ENCODE measurements at places on chromosomes 16 and 17.

- no peak for DNase-seq
Measured at GRCh38 chr16:53597776-53598175, 94.8 kb upstream of the AKTIP start.

- DNase-seq, result no peak
Measured at GRCh38 chr17:4600563-4600962, 16.2 kb downstream of the SMTNL2 start.

DNA sequence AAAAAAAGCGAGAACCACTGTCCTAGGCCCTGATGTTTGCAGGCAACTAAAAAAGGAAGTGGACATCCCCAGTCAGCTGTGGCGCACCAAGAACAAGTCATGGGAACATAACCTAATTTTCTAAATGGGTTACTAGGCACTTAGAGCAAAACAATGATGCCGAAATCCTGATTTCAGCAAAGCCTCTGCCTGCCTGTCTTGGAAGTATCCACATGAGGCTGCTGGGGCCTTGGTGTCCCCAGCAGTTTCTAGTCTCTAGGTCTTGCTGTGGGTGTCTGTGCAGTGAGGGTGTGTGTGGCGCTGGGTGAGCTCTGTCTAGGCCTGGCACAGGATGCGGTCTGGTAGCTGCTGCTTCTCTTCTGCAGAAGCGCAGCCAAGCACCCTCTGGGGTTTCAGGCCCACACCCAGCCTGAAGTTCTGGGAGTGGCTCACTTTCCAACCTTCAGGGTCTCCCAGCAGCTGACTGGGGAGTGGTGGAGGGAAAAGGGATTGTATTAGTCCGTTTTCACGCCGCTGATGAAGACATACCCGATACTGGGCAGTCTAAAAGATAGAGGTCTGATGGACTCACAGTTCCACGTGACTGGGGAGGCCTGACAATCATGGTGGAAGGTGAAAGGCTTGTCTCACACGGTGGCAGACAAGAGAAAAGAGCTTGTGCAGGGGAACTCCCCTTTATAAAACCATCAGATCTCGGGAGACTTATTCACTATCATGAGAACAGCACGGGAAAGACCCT, 21.1 kb downstream of the STH start:
- DNase-seq, result no peak

GRCh38 chr16:3478242-3478925, 16.9 kb downstream of the C16orf90 start:
- DNase-seq, result no peak

DNA sequence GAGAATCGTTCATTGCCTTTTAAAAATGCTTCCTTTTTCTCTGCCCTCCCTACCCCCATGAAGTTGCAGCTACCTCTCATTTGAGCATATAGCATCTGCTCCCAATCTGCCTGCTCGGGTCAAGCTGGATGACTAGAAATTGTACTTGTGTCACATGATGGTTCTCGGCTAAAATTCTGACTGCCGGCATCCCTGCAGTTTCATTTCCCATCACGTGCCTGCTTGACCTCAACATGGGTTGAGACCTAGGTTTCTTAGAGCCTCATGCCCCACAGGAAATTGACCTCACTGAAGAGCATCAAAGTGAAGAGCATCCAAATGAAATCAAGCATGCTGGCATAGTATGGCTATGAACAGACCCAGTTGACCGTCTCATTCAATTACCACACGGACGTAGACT, 581.6 kb upstream of the PSMD7 start:
- no peak for DNase-seq

DNA sequence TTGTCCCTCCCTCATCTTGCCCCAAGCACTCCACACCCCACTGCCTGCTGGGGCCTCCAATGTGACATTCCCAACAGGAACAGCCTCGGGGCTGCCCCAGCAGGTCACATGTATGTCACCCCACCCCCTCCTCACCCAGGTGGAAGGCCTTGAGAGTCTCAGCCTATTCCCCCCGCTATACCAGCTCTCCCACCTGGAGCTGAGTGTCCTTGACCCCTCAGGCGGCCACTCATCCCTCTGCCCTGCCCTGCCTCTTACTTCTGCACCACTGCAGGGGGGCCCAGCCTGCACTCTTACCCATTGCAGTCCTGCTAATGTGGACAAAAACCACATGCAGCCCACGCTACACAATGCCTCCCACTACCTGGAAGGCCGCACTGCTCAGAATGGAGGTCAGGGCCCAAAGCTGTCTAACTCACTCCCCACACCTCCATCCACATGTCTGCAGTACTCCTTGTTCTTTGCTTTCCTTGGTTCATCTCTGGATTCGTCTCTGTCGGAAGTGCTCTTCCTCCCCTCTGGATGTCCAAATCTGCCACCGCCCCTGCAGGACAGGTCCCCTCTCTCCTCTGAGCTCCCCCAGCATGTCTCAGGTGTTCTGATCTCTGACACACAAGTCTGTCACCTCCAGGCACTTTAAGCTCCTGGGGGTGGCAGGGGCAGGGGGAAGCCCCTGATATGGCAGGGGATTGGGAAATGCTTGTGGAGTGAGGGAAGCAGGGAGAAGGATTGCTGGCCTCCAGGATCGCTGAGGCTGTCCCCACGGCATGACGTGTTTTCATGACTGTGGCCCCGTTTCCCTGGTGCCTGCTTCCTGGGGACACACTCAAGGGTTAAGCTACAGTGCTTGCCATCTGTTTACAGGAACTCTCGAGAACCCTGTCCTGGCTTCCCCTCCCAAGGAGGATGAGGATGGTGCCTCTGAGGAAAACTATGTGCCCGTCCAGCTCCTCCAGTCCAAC, 20.8 kb downstream of the TRPV2 start:
- no peak for DNase-seq

GRCh38 chr16:56360117-56361008, 65.0 kb downstream of the AMFR start:
- no peak for DNase-seq

DNA sequence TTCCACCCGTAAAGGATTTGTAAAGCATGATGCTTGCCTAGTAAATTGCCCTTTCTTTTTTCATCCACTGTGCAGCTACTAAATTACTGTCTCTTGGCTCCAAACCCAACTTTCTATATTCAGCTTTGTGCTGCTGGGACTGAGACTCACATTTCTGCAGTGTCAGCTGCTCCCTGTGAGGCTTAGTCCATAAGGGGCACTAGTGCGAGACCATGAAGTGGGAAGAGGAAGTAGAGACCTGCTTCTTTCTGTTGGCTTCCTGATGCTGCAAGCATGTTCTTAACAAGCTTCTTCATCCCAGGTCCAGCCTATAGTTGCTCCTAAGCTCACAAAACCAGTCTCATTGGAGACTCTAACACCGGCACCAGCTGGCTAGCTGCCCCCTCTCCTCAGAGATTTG, 74.9 kb upstream of the HS3ST2 start:
- no peak for DNase-seq

DNA sequence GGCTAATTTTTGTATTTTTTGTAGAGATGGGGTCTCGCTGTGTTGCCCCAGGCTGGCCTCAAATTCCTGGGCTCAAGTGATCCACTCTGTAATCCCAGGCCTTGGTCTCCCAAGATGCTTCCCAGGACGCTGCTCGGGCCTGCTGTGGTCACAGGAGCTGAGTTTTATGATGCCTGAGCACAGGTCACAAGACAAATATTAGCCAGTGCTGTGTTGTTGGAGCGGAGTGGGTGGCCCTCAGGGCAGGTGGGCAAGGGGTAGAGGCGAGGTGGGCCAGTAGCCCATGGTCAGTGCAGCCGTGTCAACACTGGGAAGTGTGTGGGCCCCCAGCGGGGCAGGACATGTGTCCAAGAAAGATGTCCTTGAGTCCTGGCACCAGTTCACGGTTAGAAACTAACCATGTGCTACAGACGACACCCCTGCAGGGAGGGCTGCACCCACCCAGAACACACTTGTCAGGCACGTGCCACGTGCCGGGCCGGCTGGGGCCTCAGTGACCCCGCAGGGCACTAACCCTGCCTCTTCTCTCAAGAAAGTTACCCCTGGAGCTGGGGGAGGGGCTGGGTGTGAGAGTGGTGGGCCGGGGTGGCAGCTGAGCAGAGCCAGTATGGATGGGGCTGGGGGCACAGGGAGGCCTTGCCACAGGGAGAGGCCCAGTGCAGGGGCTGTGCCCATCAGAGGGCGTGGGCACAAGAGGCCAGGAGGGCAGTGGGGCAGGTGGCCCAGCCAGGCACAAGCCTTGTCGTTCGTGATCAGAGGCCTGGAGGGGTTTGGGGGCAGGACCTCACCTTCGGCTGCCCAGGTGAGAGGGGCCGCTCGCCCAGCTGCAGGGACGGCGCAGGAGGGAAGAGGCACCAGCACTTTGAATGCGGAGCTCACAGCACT, 103.1 kb upstream of the CHMP6 start:
- no peak for DNase-seq

GRCh38 chr17:63918305-63918704, 334 bp downstream of the GH1 start:
- DNase-seq, result no peak

DNA sequence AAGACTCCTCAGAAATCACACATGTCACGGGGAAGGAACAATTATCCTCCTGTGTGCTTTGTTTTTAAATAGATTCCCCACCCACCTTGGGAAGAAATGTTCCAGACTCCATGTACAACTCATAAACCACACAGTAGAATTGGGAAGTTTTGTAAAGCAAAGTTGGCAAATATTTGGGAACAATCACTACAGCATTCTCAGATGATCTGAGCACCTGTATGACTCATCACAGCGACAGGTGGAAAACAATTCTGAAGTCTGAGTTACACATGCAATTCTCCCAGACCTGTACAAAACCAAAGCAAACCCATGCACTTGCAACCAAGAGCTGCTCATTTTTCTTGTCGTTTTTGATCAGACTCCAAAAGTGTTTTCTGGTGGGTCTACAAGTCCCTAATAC, 14.4 kb upstream of the MYLK3 start:
- no peak for DNase-seq

DNA sequence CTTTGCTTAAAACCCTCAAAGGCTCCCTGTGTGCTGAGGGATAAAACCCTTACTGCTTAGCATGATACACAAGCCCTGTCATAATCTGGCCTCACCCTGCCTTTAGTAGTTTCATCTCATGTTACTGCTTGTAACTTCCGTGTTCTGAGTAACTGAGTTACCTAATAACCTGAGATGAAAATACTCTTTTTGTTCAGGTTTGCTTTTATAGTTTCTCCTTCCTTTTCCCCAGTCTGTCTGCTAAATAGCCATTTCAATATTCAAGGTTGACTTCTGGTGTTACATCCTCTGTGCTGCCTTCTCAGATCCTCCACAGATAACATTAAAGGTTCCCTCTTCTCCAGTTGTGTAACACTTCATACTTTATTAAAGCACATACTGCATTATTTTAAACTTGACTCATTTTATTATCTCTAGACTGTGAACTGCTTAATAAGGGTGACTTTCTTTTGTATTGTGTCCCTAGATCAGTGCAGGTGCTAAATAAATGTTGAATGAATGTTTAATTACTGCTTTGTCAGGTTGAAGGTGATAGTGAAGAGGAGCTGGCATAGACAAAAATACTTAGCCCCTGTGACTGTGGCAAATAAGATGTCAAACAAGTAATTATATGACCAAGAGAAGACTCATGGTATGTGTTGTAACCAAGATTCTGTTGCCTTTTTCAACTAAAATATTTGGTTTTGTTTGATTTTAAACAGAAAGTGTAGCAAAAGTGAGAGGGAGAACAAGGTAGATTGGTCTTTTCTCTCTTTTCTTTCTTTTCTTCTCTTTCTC, 47.8 kb downstream of the NFAT5 start:
- DNase-seq, result no peak

DNA sequence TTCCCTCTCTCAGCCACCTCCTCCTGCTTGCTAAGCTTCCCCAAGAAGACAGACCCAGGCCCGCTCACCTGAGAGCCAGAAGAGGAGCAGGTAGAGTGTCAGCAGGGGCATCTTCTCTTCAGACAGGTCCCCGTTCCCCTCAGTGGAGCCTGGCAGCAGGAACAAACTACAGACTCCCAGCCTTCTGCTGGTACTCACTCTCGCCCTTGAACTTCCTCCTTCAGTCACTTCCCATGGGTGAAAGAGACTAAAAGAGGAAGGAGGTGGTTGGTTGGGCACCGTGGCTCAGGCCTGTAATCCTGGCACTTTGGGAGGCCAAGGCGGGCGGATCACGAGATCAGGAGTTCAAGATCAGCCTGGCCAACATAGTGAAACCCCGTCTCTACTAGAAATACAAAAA, at the start of gene CD300LF:
TSS of gene CD300LF (minus strand) at position 168 of the 400 bp plus-strand sequence. CDS start at position 111, 57 bp downstream.
- no peak for DNase-seq

- peak; percentile 85 for DNase-seq
Measured at GRCh38 chr16:83956336-83957289, 3.6 kb downstream of the OSGIN1 start.

DNA sequence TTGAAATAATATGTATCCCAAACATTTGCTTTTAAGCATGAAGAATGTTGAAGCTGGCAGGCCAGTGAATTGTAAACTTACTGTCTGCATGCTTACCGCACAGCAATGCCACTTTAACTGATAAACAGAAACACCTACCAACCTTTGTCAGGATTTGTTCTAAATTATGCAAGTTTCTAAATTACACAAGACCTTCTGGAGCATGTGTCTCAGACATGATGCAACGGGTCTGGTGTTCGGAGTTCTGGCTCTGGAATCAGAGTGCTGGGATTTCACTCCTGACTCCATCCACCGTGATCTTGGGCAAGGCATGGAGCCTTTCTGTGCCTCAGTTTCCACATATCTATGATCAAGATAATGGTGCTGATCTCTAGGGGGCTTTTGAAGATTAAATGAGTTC, 111.2 kb downstream of the CCT6B start:
- no peak for DNase-seq

DNA sequence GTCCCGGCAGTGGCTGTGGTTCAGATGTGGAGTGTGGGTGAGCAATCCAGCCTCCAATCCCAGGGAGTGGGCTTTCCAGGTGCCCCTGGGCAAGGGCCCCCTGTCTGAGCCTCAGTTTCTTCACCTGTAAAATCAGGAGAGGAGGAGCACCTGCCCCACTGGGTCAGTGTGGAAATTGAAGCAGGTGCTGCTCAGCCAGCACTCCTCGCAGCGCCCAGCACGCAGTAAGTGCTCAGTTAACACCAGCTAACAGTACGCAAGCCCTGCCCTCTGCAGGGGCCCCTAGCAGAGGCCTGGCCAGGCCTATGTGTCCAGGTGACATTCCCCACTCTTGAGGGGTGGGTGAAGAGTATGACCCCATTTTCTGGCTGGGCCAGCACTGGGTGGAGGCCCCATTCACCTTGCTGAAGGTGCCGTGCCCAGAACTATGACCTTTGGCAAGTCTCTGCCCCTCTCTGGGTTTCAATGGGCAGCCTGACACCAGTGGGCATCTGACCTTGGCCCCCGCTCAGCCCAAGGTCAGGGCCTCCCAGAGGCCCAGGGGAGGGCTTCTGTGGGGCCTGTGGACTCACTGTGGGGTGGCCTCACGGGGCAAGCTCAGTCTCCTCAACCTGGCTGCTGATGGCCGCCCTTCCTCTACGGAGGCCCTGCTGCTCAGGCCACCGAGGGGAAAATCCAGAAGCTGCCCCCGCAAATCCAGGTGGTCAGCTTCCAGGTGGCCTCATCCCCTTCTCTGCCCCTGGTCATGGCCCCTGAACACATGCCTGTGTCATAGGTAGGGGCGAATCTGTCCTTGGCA, 2.5 kb downstream of the MTSS2 start:
- DNase-seq, result no peak

DNA sequence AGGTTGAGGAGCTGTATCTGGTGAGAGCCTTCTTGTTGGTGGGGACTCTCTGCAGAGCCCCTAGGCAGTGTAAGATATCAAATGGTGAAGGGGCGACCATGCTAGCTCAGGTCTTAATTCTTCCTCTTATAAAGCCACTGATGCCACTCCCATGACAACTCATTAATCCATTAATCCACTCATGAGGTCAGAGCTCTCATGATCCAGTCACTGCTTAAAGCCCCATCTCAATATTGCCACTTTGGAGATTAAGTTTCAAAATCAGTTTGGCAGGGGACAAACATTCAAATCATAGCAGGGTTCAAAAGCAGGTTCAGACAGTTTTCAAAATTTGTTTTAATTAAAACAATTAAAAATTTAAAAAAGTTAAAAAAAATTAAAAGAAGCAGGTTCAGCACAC, 13.1 kb upstream of the SPECC1 start:
- DNase-seq, result no peak

- no peak for DNase-seq
Measured at GRCh38 chr17:78797691-78798585, 15.9 kb upstream of the CYTH1 start.

Measured in RKO (cell line).